Adipocyte (in vitro differentiated cells): ENCODE measurements at places on chromosomes 12 and 14.

- no peak for DNase-seq
Measured at GRCh38 chr12:2058837-2059236, 6.0 kb downstream of the CACNA1C start.

DNA sequence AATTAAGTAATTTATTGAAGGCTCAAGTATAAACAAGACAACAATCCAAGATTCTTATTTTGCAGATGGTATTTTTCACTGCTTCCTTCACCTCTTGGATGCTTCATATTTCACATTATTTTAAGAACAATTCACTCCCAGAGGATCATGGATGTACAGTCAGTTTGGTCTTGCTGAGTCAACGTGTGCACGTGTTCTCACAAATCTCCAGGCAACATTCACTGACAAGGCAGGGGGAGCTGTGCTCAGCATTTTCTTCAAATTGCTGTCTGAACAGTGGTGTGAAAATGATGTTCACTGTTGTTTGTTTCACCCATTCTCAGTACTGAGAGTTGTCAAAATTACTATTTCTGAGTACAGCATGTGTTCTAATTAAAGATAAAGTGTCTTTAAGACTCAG is 118.3 kb upstream of the SLC38A4 start:
- peak; percentile 33 for DNase-seq

DNA sequence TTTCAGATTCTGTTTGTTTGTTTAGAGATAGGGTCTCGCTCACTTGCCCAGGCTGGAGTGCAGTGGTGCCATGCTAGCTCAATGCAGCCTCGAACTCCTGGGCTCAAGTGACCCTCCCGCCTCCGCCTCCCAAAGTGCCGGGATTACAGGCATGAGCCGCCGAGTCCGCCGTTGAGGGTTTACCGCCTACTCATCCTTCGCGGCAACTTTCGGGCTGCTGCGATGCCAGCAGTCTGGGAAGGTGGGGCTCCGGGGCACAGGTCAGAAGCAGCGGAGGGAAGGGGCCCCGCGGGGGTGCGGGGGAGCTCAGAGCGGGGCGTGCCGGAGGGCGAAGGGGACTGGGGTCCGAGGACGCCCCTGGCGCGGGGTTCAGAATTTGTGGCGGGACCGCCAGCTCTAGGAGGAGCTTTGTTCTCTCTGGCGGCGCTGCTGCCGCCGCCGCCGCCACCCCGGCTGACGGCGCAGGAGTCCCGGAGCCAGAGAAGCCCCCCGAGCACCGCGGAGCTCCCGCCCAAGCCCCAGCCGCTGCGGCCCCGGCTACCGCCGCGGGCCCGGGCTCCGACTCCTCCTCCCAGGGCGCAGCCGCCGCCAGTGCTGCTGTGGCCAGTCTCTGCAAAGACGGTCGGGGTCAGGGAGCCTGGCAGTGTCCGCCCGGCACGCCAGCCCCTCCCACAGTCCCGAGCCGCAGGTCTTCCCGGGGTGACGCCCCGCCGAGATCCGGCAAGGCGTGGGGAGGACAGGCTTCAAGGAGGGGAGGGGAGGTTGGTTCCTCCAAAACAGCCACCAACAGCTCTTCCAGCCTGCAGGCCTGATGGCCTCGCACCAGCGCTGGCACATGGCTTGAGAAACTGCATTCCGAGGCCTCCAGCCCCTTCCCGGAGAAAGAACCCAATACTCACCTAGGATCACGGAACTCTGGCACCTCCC is 10.9 kb upstream of the KRT77 start:
- DNase-seq: no peak

GRCh38 chr12:96210376-96211055 is 16.3 kb downstream of the ELK3 start:
- no peak for DNase-seq

- no peak for DNase-seq
Measured at GRCh38 chr12:53775478-53776145, 23.8 kb upstream of the CISTR start.

DNA sequence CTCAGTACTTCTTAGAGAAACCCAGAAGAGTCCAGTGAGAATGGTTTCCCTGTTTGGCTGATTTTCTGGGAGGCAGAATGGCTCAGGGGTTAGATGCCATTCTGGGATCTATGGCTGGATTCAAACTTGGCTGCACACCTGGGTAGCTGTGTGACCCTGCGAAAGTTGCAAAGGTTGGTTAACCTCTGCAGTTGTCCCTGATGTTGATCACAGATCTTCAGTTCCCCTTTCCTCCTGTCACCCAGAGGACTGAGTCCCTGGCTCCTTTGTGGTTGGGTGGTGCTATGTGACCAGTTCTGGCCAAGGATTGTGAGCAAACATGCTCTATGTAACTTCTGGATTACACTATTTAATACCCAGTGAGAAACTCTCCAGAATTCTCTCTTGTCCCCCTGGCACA is 418.0 kb downstream of the RGS6 start:
- no peak for DNase-seq

- no peak for DNase-seq
Measured at GRCh38 chr14:86641310-86641709, 1111.4 kb downstream of the FLRT2 start.

DNA sequence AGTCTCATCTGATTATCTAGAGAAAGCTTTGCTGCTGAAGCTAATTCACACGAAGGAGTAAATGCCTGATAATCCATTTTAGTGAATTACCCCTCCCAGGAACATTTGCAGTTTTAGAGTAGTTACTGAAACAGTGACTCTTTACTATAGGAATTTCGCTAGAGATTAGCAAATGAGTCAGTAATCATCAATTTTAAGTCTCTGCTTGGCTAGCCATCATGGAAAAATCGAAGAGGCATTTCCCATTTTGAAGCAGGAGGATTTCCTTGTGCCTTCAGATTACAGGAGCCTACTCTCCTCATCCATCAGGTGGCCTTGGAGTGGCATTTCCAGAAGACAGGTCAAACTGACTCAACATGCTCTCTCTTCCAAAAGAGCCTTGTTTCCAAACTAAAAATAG is 154.5 kb downstream of the EGLN3 start:
- DNase-seq: peak; percentile 1

DNA sequence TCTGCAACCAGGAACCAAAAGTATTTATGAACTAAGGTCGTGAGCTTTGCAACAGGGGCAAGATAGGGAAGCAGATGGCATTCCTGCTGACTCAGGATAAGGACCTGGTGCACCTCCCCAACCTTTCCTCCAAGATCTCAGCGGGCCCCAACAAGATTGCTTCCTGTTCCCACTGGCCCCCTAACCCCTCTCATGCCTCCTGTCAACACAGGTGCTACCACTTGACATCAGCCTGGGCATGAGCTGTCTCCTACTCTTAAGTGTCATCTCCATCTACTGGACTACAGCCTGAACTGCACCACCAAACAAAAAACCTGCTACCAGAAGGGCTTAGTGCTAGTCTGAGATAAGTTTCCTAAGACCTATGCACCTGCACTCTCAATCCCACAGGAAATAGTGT is 32.7 kb downstream of the MED6 start:
- DNase-seq: peak; percentile 41

- no peak for DNase-seq
Measured at GRCh38 chr12:32534698-32535097, 135.3 kb downstream of the FGD4 start.

- DNase-seq: no peak
Measured at GRCh38 chr12:68871921-68872320, 61.0 kb downstream of the CPM start.

DNA sequence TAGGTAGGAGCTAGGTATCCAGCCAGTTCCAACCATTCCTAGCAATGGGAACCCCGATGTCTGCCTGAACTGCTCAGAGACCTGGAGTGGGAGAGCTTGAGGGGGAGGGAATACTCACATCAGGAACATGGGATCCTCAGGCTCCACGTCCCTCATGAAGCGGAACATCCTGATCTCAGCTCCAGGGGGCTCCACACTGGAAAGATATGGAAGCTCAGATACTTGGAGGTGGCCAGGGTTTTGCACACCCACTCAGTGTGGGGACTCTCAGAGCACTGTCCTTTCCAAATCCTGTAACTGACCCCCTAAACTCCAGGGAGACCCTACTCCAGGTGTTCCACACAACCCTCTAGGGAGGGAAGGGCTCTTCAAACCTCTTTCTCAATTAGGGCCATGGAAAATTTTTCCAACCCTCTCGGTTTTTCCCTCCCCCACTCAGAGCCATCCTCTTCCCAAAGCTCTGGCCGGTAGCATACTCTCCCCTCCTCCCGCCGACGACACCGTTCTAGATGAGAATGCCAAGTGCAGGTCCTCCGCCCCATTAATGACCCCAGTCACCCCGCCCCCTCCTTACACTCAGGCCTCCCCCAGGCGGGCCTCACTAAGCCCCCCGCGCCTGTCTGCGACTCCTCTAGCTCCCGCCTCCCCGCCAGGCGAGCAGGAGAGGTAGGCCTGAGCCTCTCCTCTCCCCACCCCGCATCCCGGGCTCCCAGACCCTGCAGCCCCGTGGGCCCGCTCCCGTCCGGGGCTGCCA is 597 bp downstream of the MLF2 start:
- peak; percentile 72 for DNase-seq

GRCh38 chr12:67509666-67510386 is 138.7 kb upstream of the DYRK2 start:
- no peak for DNase-seq

- DNase-seq: no peak
Measured at GRCh38 chr12:120698665-120699064, 11.6 kb upstream of the UNC119B start.

DNA sequence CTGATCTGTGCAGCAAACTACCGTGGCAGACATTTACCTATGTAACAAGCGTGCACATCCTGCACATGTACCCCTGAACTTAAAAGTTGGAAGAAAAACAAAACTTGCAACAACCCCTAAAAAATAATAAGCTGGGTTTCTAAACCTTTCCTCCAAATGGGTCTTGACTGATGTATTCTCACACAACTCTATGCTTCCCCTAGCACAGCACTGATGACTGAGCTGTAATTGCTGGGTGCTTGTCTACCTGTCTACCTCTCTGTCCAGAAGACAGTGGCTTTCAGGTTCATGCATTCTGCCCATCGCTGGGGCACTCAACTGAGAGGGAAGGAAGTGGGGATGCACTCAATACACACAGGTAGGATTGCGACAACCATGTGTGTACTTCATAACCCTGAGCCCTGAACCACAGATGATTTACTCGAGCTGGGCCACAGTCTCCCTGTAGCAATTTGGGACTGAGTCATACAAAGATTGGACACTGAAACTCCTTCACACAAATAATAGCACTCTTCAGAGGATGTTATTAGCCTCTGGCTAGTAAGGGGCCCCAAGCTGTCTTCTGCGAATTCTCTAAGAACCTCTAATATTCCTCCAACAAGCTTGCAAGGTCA is 44.8 kb upstream of the TMPO start:
- no peak for DNase-seq

- no peak for DNase-seq
Measured at GRCh38 chr12:95766356-95767019, 24.1 kb downstream of the NTN4 start.

- DNase-seq: no peak
Measured at GRCh38 chr14:51597261-51598001, 54.3 kb upstream of the FRMD6 start.

GRCh38 chr14:90444077-90444696 is 47.4 kb downstream of the CALM1 start:
- DNase-seq: peak; percentile 11

DNA sequence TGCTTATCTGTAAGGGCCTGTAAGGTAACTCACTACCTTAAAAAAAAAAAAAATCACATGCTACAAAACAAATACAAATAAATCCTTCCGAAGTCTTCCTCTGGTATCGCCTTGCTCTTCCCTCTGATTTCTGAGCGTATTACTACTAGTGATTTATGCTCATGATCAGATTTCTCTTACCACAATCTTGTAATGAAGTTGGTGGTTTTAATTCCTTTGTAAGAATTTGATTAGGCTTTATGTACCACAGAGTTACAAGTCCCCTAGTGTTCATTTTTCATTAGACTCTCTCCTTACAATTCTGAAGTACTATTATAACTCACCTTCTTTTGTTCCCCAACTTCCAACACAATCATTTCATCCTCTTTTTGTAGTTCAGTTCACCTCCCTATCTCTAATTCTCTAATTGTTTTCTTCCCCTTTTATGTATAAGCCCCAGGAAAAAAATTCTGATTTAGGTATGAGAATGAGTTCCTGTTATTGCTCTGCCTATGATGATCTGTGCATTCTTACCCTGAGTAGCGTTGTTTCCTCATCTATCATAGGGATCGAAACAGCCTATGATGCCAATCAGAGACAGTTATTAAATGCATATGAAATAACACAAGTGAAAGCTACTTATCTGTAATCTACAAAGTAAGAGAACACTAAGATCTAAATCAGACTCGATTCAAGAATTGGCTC is 81.5 kb downstream of the EPS8 start:
- no peak for DNase-seq

- DNase-seq: peak; percentile 77
Measured at GRCh38 chr12:72271451-72272090, 599 bp upstream of the TRHDE start.

DNA sequence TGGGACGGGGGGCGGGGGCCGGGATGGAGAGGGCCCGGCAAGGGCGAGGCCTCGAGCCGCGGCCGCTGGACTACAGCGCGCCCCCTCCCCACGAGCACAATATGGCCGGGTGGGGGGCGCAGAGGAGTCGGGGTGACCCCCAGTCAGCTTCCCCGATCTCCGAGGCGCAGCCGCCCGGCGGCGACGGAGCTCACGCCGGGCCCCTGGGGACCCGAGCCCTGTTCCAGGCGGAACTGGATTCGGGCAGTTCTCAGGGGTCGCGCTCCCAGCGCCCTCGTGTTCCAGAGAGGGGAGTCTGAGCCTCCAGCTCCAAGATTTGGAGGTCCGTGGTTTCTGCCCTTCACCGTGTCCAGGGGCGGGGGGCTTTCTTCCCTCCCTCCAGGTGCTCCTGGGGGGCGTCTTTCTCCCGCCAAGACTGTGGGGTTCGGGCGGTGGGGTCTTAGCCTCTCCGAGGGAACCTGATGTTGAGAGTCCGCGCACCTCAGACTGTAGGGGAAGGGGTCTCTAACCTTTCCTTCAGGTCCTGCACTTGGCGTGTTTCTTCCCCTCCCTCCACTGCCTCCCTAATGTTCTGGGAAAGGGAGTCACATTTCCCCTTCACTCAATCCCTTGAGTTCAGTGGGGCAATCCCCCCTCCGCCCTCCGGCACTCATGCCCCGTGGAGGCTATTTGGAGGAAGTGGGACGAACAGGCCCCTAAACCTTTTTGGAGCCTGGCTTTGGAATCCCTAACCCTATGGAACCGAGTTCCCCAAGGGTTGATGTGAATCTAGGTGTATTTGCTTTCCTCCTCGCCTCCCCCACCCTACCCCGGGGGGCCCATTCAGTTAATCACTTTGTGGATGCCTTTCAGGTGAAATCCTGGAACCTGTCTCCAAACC is 584 bp downstream of the ACVR1B start:
- DNase-seq: peak; percentile 51

GRCh38 chr12:31578632-31579031 is 12.3 kb downstream of the DENND5B start:
- DNase-seq: no peak

GRCh38 chr12:132188451-132188901 is 44.2 kb downstream of the NOC4L start:
- no peak for DNase-seq

GRCh38 chr14:74029136-74029535 is 10.0 kb downstream of the BBOF1 start:
- no peak for DNase-seq

GRCh38 chr14:22178333-22178839 is 410.6 kb downstream of the DAD1 start:
- DNase-seq: no peak

- no peak for DNase-seq
Measured at GRCh38 chr12:99985631-99986030, 895 bp upstream of the ANKS1B start.

GRCh38 chr14:29789475-29789874 is 138.2 kb downstream of the PRKD1 start:
- no peak for DNase-seq

- no peak for DNase-seq
Measured at GRCh38 chr12:4044736-4045730, 171.8 kb upstream of the PARP11 start.

- peak; percentile 44 for DNase-seq
Measured at GRCh38 chr14:65840786-65841185, 428.3 kb downstream of the FUT8 start.
